ENCODE measurements at places on chromosomes 2 and 18.

GRCh38 chr2:239216614-239217273 lies 184.1 kb downstream of the HDAC4 start:
- DNase-seq, result no peak

GRCh38 chr2:73836141-73836943 lies 7.6 kb downstream of the STAMBP start:
- DNase-seq, result no peak

GRCh38 chr2:29530281-29530680 lies 391.1 kb downstream of the ALK start:
- DNase-seq, result no peak

- DNase-seq, result no peak
These were observed 41.9 kb downstream of the MARCO start for GRCh38 chr2:118983915-118984314.

GRCh38 chr18:42275949-42276730 lies 321.1 kb downstream of the PIK3C3 start:
- DNase-seq, result no peak

DNA sequence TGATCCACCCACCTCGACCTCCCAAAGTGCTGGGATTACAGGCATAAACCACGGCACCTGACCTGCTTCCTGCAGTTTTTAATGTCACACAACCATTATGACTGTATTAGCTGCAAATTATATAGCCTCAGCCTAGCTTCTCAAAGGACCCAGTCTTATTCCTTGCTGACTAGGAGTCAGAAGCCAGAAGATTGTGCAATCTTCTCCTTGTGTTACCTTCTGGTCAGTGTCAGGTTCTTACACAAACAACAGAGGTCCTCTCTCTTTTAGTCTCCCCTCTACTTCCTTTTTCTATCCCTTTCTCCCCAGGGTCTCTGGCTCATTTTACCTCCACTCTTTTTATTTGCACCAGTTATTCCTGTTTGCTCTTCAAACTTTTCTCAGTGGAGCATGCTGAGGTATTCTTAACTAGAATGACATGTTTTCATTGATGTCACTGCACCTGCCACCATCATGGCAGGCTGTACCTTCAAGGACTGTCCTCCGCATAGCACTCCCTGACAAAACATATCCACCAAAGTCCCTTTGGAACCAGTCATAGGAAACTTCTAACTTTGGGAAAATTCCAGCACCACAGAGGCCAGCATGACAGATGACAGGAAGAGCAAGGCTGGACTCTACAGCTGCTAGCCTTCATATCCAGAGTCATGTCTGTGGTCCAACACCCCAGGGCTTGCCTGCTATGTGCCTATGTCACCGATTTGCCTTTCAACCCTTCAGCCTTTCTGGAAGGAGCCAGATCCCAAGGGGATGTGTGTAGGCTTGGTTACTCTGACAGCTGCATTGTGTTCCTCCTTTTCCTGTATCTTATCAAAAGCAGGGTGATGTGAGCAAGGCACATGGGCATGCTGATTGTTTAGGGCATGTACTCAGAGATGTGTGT lies 45.2 kb upstream of the EPC2 start:
- DNase-seq, result no peak

DNA sequence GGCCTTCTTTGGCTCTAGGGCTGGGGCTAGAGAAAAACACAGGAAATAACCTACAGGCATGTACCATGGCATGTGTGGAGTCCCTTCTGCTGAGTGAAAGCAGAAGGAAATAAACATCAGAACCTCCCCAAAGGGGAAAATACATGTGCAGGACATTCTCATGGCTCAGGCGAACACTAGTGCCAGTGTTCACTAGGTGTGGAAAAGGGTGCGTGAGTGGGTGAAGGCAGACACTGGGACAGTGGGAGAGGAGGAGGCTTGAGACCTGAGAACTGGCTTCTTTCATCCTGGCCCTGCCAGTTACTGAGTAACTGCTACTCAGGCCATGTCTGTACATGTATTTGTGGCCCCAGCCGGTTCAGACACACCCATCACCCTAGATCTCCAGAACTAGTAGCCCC lies 268.2 kb downstream of the PRKCE start:
- no peak for DNase-seq

GRCh38 chr2:187403568-187404260 lies 44.3 kb downstream of the CALCRL start:
- no peak for DNase-seq

DNA sequence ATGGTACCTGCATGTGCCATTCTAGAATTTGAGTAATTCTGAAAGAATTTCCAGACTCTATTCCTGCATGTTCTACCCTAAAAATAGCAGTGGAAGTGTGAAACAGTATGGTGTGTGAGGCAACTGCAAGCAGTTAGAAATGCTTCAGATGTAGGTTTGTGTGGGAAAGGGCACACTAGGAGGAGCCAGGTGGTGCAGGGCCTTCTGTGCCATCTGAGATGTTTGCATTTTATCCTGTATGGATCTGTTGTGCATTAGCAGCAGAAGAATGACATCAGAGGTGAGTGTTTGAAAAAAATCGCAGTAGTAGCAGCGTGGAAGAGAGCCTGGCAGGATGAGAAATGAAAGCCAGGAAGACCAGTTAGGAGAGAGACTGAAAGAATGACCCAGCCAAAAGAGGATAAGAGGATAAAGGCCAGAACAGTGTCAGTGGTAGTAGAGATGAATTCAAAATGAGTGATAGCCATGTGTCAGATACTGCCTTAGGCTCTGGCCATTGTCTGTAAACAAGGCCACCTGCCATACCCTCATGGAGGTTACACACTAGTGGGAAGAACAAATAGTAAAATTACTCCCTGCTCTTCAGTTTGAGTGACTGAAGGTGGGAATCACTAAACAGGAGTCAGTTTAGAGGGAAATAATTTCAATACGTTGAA lies 142.2 kb downstream of the PKP4 start:
- DNase-seq, result no peak

DNA sequence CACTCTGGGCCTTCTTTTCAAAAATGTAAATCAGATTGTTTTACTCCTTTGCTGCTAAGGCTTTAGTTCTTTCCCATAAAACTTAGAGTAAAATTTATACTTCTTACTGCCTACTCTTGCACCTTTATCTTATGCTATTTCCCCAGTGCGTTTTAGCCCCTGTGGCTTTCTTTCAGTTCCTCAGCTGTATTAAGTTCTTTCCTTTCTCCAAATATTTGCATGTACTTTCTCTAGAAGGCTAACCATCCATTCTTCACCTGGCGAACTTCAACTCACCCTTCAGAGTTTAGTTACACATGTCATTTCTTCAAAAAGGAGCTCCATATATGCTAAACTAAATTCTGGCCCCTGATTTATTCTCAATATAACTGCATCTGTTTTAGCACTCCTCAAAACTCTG lies 160.7 kb downstream of the FSHR start:
- no peak for DNase-seq
